ENCODE measurements at places on chromosomes 3 and 15.

DNA sequence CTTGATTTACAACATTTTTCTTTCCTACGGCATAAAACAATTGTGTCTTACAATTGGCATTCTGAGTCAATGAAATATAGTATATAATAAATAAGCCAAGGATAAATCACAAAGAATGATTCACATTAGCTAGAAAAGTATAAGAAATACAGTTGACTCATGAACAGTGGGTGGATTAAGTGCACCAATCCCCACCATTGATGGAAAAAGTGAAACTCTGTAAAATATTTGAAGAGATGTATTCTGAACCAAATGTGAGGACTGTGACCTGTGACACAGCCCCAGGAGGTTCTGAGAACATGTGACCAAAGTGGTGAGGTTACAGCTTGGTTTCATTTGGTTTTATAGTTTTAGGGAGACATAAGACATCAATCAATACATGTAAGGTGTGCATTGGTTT, 227.5 kb downstream of the ALCAM start:
- no peak for DNase-seq

DNA sequence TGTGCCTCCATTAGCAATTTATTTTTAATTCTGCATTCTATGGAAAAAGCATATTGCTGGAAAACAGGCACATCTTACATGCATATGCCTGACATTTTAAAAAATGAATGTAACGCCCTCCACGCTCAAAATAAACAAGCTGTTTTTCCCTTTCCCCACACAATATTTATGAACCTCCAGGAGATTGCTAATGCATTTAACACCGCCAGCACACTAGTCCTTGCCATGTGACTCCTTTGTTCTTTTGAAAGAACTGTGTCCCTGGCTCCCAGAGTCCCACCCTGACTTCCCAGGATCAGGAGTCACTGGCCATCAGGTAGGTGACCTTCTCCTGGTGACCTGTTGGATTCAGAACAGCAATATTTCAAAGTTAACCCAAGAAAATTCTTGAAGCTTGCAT, 571.2 kb upstream of the CFAP20DC start:
- DNase-seq, result no peak

GRCh38 chr3:193483988-193484539, 70.6 kb downstream of the ATP13A4 start:
- no peak for DNase-seq

DNA sequence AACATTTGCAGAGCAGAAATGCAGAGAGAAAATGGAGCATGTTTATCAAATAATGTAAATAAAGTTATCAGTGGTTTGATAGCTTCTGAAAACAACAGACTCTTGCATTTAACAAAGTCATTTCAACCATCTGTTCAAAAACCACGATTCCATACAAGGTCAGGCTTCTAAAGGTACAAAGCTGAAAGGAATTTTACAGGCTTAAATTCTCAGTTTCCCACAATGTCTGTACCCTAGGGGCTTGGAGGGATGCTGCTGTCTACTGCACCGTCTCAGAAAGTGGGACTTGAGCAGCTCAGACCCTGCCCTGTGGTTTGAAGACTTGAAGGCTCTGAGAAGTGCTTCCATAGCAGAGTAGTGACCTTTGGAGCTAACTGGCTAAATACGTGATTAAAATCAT, 30.4 kb upstream of the TM4SF1 start:
- no peak for DNase-seq

- no peak for DNase-seq
These were observed 138.0 kb upstream of the BHLHE40 start for GRCh38 chr3:4841225-4841624.

GRCh38 chr3:185960522-185961288, 22.9 kb upstream of the TRA2B start:
- no peak for DNase-seq

- DNase-seq, result no peak
These were observed 1328.9 kb downstream of the ROBO2 start for GRCh38 chr3:78368636-78369345.

DNA sequence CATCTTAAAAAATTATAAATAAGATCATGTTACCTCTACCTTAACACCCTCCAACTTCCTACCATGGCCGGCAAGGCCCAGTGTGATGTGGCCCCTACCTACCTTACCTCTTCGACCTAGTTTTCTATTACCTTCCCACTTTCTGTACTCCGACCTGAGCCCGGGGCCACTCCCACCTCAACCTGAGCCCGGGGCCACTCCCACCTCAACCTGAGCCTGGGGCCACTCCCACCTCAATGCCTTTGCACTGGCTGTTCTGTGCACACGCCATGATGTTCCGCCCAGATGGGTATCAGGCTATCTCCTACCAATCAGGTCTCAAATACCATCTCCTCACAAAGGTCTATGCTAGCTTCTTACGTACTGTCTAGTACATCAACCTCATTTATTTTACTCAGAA, 66.8 kb upstream of the XXYLT1 start:
- DNase-seq, result no peak

GRCh38 chr15:85172846-85173490, 191.3 kb downstream of the PDE8A start:
- no peak for DNase-seq

- DNase-seq, result no peak
These were observed 1021.7 kb upstream of the GBE1 start for GRCh38 chr3:82783194-82783593.

DNA sequence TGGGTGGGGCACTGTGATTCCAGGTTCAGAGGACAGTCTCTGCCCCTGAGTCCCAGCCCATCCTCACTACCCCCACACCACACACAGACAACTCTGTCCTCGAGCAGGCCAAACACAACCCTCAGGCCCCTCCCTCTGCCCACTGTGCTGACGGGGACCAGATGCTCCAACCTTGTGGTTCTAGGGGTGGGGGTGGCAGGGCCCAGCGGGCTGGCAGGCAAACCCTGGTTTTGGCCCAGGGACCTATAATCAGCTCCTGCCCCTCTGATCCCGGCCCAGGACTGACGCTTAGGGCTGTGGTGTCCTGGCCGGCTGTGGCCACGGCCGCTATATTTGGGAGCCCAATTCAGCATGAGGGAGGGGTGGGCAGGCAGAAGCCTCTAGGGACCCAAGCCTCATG, 5.0 kb upstream of the MYL3 start:
- no peak for DNase-seq

GRCh38 chr3:151219056-151219455, 16.0 kb upstream of the GPR171 start:
- DNase-seq, result no peak

DNA sequence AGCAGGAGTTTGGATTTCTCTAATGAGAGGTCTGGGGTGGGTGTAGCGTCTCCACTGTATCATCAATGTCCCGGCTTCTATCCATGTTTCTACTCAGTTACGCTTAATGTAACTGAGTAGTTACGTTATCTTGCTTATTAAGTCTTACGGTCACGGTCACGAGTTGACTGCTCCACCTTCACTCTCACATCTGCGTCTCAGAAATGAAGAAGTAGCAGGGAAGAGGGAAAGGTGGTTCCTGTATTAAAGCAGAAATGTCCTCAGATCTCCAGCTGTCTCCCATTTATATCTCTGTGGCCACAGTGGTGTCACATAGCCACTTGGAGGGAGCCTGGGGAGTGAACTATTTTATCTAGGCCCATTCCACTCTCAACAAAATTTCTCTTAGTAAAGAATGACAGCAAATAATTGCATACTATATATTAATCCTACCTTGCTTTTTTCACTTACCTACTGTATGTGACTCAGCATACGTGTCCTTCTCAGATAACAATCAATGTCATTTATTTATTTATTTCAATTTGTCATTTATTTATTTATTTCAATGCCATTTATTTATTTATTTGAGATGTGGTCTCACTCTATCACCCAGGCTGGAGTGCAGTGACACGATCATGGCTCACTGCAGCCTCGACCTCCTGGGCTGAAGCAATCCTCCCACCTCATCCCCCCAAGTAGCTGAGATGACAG, 39.7 kb upstream of the RNU6-1 start:
- no peak for DNase-seq

- no peak for DNase-seq
These were observed 58.8 kb downstream of the SLCO2A1 start for GRCh38 chr3:133970916-133971315.
